ENCODE measurements at places on chromosomes 7 and 10. TPM values are rescaled to one million over a fixed set of nuclear protein-coding genes. Genes with fewer than 3 reads are reported as not detected.
A peak's percentile ranks its signal among the peaks of the same experiment; 100 is the strongest.

GRCh38 chr10:128047991-128048818, 78.0 kb downstream of the MKI67 start:
- DNase-seq = peak; percentile 45

The ZNF32 gene
- 23.8 TPM for total RNA-seq

- no peak for DNase-seq
Observed at GRCh38 chr10:129445436-129446182, 21.4 kb upstream of the MGMT start.

The CDH23 gene
- total RNA-seq = not detected

DNA sequence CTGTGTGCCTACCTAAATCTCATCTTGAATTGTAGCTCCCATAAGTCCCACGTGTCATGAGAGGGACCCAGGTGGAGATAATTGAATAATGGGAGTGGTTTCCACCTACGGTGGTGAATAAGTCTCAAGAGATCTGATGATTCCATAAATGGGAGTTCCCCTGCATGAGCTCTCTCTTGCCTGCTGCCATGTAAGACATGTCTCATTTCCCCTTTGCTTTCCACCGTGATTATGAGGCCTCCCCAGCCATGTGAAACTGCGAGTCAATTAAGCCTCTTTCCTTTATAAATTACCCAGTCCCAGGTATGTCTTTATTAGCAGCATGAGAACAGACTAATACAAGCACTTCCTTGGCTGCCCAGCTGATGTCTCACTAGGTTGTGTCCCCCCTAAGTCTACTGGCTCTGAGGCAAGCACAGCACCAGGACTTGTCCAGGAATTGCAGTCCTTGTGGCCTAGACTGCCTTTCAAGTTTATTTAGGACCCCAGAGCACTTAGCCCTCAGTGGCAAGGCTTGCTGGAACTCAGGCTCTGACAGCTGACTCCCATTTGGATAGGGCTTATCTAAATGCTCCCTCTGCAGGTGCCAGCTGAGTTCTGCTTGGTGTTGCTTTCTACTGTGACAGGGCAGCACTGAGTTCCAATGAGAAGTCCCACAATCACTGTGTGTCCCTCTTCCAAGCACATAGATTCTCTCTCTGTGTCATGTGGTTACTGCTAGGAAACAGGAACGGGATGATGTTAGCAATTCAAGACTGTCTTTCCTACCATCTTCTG, 59.0 kb upstream of the TAS2R16 start:
- no peak for DNase-seq

DNA sequence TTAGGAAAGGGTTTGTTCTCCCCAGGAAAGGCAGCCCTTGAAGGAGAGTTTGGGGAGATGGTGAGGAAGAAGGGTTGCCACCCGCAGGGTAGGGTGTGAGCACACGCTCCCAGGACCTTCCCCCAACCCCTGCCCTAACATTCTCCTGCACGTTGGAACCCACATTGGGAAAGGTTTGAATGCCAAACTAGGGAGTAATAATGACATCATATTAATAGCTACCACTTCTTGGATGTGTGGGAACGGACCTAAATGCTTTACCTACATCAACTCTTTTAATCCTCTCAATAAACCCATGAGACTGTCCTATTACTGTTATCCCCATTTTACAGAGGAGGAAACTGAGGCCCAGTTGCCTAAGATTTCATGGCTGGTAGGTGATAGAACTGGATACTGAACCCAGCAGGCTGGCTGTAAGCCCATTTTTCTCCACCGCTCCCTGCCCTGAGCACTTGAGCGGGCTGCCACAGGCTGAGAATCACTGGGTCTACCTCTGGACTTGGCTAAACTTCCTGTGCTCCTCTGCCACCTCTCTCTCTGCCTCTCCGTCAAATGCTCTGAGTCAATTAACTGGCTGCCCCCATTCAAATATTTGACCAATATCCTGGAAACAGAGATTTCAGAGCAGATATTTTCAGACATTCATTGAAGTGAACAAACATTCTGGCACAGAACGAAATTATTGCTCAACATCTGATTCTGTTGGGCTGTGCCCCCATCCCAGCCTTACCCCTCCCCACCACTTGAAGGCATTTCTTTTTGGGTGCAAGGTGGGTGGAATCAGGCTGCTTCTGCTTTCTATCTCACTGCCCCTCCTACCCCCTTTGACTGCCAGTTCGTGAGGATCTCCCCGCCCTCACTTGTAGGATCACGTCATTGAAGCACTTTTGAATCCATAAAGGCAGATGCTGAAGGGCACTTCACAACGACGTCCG, 129.7 kb downstream of the C10orf105 start:
- no peak for DNase-seq
